ENCODE measurements at places on chromosomes 3 and 15.
A peak's percentile ranks its signal among the peaks of the same experiment; 100 is the strongest.

DNA sequence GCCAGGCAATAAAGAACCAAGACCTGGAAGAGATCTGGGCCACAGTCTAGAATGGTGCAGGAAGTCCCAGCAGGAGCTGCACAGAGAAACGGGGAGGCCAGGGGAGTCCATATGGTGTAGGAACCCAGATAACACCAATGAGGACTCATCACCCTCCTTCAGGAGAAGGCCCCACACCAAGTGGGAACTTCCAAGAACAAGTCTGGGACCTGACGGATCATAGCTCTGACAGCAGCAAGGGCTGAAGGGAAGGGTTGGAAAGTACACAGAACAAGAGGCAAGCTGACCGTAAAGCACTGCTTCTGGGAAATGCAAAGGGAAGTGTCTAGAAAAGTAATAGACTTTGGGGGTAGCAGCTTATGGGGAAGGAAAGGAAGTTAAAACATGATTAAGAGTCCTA is 34.5 kb downstream of the ANO10 start:
- no peak for DNase-seq

- DNase-seq: no peak
Observed at GRCh38 chr3:101850246-101851051, 1.1 kb downstream of the NFKBIZ start.

DNA sequence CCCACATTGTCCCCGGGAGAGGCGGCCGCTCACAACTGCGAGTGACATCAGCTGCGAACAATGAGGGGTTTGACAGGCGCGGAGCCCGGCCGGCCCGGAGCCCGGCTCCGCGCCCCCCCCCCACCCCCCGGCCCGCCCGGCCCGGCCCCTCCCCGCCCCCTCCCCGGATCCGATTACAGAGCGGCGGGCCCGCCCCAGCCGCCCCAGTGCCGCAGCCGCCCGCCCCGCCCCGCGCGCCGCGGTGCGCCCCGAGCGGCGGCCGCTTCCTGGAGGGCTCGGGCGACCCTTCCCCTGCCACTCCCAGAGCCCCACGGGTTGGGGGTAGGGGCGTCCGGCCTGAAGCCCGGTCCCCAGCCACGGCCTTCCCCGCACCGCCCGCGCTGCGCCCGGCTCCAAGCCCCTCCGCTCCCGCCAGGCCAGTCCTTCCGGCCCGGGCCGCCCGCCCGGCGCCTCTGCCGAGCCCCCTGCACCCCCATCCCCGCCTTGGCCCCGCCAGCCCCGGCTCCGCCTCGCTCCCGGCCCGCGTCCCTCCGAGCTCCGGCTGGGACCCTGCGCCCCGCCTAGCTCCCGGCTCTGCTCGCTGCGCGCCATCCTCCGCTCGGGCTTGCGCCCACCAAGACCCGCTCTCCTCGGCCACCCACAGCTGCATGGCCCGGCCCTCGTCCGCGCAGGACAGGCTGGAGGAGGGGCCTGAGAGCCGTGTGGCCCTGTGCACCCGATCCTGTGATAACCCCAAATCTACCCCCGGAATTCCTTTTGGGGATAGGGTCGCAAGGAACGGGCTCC is at the start of gene PCBP4:
Gene PCBP4, minus strand, starts transcription at position 71 of the 786 bp plus-strand sequence. CDS start 6,214 bp downstream, outside the sequence.
- peak; percentile 25 for DNase-seq

- no peak for DNase-seq
Observed at GRCh38 chr3:66518126-66518525, 17.3 kb upstream of the LRIG1 start.

DNA sequence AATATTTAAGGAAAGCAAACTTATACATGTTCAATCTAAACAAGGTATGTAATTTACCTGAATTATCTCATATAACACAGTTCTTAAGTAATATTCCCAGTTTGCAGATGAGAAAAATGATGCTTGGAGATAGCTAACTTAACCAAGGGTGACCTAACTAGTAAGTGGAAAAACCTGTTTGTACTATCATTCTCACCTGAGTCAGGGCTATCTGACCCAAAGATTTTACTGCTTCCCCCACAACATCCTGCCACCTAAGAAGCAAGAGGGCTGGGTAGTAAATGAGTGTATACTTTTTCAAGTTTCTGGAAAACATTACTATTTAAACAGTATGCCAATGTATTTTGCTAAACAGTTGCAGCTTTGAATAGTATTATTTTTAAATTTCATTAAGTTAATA is 10.6 kb downstream of the TP63 start:
- DNase-seq: no peak

DNA sequence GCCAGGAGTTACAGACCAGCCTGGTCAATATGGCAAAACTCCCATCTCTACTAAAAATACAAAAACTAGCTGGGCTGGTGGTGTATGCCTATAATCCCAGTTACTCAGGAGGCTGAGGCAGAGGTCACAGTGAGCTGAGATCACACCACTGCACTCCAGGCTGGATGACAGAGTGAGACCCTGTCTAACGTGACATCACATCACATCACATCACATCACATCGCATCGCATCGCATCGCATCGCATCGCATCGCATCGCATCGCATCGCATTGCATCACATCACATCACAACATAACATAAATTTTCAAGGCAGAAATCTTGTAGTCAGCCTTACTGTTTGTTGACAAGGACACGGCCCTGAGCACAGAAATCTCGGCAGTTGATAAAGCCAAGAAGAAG is 44.4 kb downstream of the RBM6 start:
- no peak for DNase-seq

DNA sequence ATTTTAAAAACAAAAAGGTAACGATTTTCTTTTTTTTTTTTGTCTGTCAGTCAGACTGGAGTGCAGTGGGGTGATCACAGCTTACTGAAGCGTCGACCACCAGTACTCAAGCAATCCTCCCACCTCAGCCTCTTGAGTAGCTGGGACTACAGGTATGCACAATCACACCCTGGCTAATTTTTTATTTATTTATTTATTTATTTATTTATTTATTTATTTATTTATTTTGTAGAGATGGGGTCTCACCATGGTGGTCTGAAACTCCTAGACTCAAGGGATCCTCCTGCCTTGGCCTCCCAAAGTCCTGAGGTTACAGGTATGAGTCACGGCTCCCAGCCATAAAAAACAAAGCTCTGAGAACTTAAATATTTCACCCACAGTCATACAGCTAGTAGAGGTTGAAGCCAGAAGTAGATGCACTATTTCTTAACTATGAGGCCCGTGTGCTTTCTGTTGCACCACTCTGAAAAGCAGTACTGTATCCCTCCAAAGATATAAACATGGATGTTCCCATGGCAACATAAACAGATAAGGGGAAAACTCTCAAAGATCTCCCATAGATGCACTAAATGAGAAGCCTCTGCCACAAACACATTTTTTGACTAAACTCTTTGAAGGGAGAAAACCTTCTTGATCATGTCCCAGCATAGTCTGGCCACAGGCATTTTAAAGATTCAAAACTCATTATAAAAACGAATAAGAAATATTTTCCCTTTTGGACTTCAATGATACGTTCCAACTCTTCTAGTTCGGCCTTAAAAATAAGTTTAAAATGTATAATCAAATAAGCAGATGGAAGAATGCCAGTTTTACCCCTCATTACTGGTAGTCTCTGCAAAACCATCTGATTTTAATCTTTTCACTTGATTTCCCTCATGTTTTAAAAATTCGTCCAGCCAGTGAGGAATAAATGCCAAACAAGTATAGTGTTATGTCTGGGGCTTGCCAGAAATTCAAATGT is 162.3 kb upstream of the ARHGEF26 start:
- no peak for DNase-seq

GRCh38 chr3:155211940-155212339 is 81.5 kb downstream of the STRIT1 start:
- no peak for DNase-seq

DNA sequence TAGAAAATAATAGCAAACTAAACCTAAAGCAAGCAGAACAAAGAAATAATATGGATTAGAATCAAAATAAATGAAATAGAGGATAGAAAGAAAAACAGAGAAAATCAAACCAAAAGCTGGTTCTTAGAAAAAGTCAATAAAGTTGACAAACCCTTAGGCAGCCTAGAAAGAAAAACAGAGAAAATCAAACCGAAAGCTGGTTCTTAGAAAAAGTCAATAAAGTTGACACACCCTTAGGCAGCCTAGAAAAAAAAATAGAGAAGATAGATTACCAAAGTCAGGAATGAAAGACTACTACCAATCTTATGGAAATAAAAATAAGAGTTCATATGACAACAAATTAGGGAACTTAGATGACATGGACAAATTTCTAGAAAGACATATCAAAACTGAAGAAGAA is 142.4 kb downstream of the LRRC28 start:
- DNase-seq: no peak

DNA sequence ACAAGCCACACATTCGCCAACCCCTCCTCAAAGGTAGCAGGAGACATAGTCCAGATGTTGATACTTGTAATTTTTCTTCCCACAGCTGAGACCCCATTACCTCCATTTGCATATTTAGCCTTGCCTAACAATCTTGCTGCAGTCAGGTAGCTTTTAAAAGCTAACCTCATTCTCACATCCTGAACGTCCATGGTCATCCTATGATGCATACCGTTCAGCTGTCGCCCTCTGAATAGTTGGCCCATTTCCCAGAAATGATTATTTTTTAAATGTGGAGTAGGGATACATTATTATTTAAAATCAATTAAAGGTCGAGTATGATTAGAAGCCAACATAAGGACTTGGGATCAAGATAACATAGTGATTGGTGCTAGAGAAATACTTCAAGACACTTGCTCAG is 165.0 kb downstream of the MEX3B start:
- DNase-seq: no peak

- DNase-seq: no peak
Observed at GRCh38 chr15:64356710-64357040, 702 bp upstream of the CSNK1G1 start.

DNA sequence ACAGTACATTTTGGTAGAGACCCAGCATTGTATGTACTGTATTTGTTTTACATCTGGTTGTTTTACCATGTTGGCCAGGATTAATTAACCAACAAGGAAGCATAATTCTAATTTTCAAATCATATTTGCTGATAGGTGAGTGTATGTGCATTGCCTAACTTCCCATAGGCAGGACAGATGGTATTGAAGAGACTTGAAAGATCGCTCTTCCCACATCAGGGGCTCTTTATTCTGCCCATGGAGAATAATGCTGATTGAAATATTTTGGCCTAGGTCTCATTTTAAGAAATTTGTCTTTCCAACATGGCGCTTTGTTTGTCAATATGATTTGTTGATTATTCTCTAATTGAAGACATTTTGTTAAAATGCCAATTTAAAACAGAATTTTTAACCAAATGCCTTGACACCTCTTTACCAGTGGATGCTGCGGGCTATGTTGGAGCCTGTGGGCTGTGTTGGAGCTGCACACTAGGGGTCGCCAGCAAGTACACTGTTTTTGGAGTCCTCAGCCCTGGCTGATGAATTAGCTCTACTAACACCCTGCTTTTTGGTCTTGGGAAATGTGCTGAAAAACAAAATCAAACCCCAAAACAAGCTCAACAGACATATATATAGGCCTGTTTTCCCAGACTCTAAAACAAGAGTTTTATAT is 5.3 kb downstream of the P2RY12 start:
- peak; percentile 36 for DNase-seq

GRCh38 chr15:90930861-90931574 is 1.3 kb downstream of the HDDC3 start:
- DNase-seq: no peak

- peak; percentile 83 for DNase-seq
Observed at GRCh38 chr15:101808201-101808600, 3.8 kb upstream of the OR4F15 start.

DNA sequence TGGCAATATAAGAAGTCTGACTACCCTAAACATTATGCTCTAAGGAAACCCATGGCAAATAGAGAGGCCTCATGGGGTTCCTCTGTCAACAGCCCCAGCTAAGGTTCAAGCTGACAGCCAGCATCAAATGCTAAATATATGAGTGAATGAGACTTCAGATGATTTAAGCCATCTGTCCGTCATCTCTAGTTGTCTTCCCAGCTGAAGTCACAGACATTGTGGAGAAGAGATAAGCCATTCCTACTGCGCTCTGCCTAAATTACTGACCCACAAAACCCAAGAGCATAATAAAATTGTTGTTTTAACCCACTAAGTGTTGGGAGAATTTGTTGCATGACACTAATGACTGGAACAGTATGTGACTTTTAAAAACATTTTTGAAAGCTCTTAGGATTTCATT is 87.3 kb upstream of the IGSF10 start:
- no peak for DNase-seq

GRCh38 chr15:92393071-92393979 is at the start of gene ST8SIA2:
ST8SIA2 (plus strand) TSS chr15:92393881; CDS start chr15:92394065, 184 bp downstream.
- DNase-seq: no peak

- DNase-seq: no peak
Observed at GRCh38 chr15:101452572-101452971, 36.9 kb downstream of the PCSK6 start.

- DNase-seq: no peak
Observed at GRCh38 chr3:100540791-100541334, 48.4 kb downstream of the TMEM45A start.

DNA sequence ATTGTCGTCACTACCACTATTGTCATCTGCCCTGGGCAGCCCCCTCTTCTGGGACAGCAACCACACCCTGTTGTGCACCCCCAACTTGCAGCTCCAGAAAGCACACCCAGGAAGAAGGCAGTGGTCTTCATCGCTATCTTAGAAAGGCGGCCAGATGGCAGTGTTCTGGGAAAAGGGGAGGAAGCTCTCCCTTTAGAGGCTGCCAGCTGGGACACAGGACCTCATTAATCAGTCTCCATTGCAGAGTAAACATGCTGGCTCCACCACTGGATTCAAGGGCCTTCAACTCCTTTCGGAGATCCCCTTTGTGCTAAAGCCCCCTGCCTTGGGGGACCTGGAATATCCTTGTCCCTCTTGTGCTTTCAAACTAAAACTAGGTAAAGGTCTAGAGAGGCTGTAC is 199.3 kb upstream of the LINGO1 start:
- DNase-seq: no peak

DNA sequence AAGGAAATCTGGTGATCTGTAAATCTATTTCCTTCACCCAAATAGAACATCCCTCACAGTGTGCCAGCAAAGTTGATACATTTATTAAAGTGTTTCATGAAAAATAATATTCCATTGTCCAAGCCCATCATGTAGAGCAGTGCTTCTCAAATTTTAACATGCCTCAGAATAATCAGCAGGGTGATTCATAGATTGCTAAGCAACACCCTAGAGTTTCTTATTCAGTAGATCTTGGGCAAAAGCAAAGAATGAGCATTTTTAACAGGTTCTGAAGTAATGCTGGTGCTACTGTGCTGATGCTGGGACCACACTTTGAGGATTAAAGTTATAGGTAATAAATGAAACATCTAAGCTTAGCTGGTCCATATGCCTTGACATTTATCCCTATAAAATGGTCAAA is 210.5 kb downstream of the ZIC4 start:
- no peak for DNase-seq

GRCh38 chr15:43143203-43143941 is 10.0 kb downstream of the TMEM62 start:
- no peak for DNase-seq

DNA sequence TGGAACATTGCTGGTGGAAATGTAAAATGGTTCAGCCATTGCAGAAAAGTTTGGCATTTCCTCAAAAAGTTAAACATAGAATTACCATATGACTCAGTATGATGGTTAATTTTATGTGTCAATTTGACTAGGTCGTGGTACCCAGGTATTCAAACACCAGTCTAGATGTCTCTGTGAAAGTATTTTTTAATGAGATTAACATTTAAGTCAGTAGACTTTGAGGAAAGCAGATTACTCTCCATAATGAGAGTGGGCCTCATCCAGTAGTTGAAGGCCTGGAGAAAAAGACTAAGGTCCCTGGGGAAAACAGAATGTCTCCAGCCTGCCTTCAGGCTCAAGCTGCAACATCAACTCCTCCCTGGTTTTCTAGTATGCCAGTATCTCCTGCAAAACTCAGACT is 42.3 kb upstream of the TMEM87A start:
- no peak for DNase-seq
